Breast epithelium (tissue), 4 donors: ENCODE measurements at places on chromosomes 5 and 9. TPM values are rescaled to one million over a fixed set of nuclear protein-coding genes. Genes with fewer than 3 reads are reported as not detected.

GRCh38 chr9:105975886-105976645 is 281.7 kb downstream of the TMEM38B start:
- no peak for DNase-seq
- no peak overlapping the region for H3K4me3 ChIP-seq
- H3K27me3 ChIP-seq = no peaks in the 10 kb centered on the region
- no peaks in the 10 kb centered on the region for H3K4me1 ChIP-seq

Gene FOXD4L3
- total RNA-seq = not detected

DNA sequence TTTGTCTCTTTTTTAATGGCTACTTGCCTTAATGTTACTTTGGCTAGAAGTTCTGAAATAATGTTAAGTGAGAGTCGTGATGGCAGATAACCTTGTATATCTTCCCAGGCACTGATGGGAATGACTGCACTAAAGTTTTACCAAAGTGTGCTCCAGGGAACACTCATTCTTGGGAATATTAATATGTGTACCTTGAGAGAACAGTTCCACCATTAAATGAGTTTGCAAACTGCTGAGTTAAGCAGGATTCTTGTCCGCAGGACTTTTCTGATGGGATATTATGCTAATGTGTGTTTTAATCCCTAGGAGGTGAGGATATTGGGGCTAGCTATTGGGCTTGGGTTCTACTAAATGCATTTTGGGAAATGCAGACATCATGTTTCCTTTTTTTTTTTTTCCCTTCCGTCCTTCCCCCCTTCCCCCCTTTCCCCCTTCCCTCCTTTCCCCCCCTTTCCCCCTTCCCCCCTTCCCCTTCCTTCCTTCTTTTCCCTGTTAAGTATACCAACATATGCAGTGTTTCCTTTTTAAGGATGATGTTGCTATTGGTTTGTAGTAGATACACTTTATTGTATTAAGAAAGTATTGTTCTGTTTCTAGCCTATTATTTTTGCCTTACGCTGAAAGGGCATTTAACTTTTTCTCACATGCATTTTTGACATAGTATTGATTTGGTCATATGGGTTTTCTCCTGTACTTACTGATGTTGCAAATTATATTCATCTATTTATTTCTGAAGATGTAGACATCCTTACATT is 15.5 kb downstream of the ZBTB34 start:
- DNase-seq = no peak
- no peak overlapping the region for H3K27ac ChIP-seq
- no peaks in the 10 kb centered on the region for H3K27me3 ChIP-seq
- H3K4me1 ChIP-seq = no peaks in the 10 kb centered on the region
- peaks cover 5% of the 10 kb centered on the region for H3K36me3 ChIP-seq

Gene TMEM250
- 24.9 TPM for total RNA-seq
